T follicular helper cell (primary cell): ENCODE measurements at places on chromosomes 12 and 14.
A peak's percentile ranks its signal among the peaks of the same experiment; 100 is the strongest.

DNA sequence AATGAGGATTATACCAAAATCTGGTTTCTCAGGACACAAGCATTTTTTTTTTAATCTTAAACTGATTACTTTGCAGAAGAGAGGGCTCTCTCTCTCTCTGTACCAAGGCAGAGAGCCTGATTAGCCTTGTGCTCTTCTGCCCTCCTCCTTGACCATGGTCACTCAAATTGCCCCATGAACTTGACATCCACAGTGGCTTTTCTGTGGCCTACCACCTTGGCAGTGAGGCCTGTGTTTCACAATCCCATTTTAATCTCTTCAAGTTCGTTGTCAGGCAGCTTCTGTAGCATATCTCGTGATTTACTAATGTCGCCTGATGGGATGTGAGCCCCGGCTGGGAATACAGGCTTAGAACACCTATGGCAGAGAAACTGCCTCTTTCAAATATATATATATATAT is 30.7 kb upstream of the PWP1 start:
- no peak for DNase-seq

DNA sequence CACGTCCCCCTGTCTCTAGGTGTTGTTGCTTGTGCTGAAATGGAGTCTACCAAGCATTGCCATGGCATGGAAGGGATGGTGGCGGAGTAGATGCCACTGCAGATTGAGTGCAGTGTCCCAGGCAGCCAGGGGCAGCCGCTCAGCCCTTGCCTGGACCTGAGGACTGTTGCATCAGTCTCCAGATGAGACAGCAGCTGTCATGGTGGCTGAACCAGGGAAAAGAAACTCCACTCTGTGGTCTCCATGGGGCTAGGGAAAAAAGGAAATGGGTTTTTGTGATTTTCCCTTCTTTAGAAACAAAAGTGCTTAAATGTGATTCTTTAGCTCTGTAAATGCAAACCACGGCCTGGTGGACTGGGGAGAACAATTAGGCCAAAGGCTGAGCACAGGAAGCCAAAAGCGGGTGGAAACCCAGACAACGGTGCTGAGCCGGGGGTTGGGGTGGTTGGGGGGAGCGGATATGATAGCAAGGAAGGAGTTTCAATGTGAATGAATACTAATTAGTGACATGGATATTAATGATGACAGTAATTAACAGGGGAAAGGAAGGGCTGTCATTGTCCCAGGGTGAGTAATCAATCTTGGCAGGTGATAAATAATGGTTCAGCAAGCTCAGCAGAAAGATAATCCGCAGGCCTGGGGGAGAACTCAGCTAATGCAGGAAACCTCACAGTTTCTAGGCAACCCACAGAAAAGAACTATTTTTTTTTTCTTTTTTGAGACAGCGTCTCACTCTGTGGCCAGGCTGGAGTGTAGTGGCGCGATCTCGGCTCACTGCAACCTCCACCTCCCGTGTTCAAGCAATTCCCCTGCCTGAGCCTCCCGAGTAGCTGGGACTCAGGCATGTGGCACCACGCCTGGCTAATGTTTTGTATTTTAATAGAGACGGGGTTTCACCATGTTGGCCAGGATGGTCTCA is 442.6 kb downstream of the DPF3 start:
- peak; percentile 6 for DNase-seq

GRCh38 chr14:103398427-103399195 is 13.4 kb downstream of the MARK3 start:
- DNase-seq: no peak

DNA sequence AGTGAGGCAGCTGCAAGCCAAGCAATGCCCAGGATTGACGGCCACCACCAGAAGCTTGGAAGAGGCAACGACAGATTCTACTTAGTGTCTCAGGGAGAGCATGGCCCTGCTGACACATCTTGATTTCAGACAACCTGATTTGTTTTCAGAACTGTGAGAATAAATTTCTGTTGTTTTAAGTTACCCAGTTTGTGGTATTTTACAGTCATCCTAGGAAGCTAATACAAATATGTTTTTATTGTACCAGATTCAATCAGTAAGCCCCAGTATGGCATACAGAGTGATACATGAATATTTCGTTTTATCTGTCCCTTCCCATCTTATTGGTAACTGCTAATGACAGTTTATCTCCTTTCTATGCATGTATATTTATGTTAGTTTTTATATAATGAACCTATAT is 62.3 kb downstream of the SAMD4A start:
- DNase-seq: no peak

DNA sequence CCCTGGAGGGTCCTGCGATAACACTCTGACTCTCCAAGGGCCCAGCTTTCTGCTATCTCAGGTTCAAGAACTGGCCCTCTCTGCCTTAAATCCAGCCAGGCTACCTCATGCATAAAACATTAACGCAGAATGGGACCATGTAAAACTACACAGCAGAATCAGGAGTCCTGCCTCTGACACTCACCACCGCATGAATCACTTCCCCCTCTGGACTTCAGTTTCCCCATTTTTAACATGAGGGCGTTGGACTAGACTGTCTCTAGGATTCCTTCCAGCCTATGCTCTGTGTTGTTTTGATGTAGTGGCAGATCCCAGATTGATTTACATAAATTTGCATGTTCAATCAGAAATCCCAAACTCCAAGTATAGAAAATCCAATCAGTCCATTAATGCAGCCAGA is 3.3 kb downstream of the NCKAP5L start:
- DNase-seq: no peak
